ENCODE measurements at places on chromosomes 2 and 18.

- no peak for DNase-seq
These were observed 11.9 kb downstream of the ATG4B start for GRCh38 chr2:241649404-241649803.

DNA sequence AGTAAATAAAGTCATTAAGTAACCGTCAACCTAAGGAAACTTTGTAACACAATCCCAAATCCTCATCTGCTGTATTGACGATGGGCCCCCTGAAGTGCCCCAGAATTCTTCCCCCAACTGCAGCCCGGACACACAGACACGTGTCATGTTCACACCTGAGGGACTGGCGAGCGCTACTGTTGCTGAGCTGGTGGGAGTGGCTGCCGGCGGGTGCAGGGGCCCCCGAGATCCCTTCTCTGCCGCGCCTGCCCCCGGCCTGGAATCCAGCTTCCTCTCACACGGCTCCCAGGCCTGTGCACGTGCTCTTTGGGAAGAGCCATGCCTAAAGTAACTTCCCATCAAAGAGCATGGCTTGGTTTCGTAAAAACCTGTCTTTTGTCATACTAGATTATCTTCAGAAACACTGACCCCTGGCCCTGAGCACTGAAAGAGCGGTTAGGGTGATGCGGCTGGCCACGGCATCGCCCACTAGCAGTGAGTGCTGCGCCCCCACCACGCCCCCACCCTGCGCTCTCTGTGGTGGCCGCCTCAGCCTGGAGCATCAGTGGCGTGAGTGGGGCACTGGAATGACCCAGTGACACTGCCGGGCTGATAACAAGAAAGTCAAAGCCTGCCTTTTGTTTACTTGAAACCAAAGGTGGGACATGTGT is 56.0 kb downstream of the ADI1 start:
- DNase-seq, result no peak

DNA sequence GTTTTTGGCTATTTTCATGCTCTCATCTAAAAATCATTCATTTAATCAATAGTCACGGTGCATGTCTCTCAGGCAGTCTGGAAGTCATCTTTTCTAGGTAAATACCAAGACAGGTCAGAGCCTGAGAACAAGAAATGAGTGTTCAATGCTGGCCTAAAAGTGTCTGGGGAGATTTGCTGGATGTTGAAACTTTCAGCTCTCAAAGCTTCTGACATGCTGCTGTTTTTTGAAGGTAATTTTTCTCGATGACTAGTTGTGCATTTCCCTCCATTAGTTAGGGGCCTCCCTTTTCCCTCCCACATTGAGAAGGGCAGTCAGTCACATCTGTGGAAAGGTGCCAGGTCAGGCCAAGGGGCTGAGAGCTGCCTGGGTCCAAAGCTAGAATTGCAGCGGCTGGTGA is 115.6 kb downstream of the LPIN1 start:
- no peak for DNase-seq

DNA sequence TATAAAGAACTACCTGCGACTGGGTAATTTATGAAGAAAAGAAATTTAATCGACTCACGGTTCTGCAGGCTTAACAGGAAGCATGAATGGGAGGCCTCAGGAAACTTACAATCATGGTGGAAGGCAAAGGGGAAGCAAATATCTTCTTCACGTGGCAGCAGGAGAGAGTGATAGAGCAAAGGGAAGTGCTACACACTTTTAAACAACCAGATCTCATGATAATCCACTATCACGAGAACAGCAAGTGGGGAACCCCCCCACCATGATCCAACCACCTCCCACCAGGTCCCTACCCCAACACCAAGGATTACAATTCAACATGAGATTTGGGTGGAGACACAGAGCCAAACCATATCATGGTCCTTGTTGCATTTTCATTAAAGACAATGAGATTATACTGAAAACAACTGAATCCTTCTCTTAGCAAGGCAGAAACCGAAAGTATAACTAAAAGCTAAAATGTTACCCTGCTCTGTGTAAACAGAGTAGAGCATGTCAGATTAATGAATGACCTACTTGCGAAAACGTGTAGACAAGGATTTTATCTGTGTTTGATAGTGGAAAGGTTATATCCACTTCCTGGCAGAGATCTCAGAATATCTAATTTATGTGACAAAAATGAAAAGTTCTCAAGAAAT is 60.1 kb upstream of the RBBP8 start:
- no peak for DNase-seq

DNA sequence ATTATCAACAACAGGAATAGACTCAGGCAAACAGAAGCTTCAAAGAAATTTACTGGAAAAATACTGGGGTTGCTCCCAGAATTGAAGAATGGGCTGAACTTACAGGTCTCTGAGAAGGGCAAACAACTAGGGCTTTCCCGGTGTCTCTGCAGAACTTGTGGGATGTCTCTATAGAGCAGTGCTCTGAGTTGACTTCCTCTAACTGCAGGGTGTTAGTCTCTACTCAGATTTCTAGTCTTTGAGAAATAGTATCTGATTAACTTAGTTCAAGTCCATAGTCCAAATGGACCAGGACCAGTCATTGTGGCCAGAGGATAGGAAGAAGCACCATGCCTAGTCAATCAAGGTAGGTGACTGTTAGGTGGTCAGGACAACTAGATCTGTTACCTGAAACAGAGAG is 45.8 kb downstream of the LIMS1 start:
- no peak for DNase-seq

DNA sequence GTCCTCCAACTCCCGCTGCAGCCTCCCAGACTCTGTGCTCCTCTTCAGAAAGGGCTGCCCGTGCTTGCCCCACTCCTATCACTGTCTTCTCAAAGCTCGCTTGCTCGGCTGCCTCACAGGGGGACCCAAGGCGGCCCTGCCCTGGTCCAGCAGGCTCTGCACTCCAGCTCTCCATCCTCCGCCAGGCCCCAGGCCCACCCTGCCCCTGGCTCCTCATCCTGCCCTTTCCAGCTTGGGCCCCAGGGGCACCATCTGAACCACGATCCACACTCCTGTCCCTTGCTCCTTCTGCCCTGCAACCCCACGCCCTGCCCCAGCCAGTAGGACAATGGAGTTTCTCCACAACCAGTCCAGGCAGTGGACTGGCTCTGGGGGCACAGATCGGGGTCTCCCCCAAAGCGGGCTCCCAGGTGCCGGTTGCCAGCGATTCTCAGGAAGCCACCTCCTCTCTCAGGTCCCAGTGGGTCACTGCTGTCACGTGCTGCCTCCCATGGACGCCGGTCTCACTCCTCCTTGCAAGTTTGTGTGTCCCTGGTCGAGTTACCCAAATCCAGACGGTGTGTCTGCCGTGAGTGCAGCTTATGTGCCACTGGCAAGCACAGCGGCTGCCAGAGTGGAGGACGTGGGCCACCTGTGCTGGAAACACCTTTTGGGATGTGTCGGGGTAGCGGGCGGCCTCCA is 238.5 kb downstream of the HDAC4 start:
- DNase-seq, result no peak

- no peak for DNase-seq
These were observed 2.6 kb downstream of the TET3 start for GRCh38 chr2:73987109-73987947.

- DNase-seq, result no peak
These were observed 87.0 kb upstream of the TMEM200C start for GRCh38 chr18:5982332-5982731.

- DNase-seq, result no peak
These were observed 52.0 kb upstream of the GLI2 start for GRCh38 chr2:120683701-120684100.

- no peak for DNase-seq
These were observed 459.2 kb downstream of the KCNJ3 start for GRCh38 chr2:155157711-155158110.

All from activated naive CD4-positive, alpha-beta T cell (primary cell).